ENCODE measurements at places on chromosomes 3 and 15. TPM values are rescaled to one million over a fixed set of nuclear protein-coding genes. Genes with fewer than 3 reads are reported as not detected.

DNA sequence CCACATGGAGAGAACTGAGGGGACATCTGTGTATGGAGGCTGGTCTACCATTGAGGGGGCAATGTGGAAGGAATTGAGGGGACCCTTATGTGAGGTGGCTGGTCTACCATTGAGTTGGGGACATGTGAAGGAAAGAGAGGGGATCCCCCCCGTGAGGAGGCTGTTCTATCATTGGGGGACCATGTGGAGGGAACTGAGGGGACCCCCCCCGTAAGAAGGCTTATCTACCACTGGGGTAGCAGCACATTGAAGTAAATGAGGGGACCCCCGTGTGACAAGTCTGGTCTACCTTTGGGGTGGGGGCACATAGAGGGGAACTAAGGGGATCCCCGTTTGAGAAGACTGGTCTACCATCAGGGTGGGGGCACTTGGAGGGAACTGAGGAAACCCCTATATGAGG is 158.0 kb downstream of the FBLN2 start:
- DNase-seq = no peak
- H3K4me3 ChIP-seq = no peak overlapping the region
- H3K27ac ChIP-seq = no peak overlapping the region
- H3K27me3 ChIP-seq = no peaks in the 10 kb centered on the region

- peak overlapping the region; percentile 82 for H3K27ac ChIP-seq
- peaks cover 8% of the 10 kb centered on the region for H3K4me1 ChIP-seq
- H3K27me3 ChIP-seq = no peaks in the 10 kb centered on the region
Observed at GRCh38 chr3:14216257-14217048, 37.8 kb downstream of the LSM3 start.

GRCh38 chr3:120587332-120587975 is 8.7 kb upstream of the NDUFB4 start:
- H3K27ac ChIP-seq = no peak overlapping the region
- H3K36me3 ChIP-seq = no peaks in the 10 kb centered on the region
- no peaks in the 10 kb centered on the region for H3K27me3 ChIP-seq

- no peaks in the 10 kb centered on the region for H3K27me3 ChIP-seq
- no peaks in the 10 kb centered on the region for H3K36me3 ChIP-seq
- no peak for DNase-seq
- no peak overlapping the region for H3K27ac ChIP-seq
- H3K4me1 ChIP-seq = no peaks in the 10 kb centered on the region
Observed at GRCh38 chr15:34049112-34049511, 10.1 kb upstream of the AVEN start.

GRCh38 chr3:66477856-66478255 is 23.0 kb downstream of the LRIG1 start:
- no peaks in the 10 kb centered on the region for H3K27me3 ChIP-seq
- no peak for DNase-seq

GRCh38 chr15:80691575-80691974 is 3.5 kb upstream of the ABHD17C start:
- no peak for DNase-seq
- no peak overlapping the region for H3K27ac ChIP-seq

DNA sequence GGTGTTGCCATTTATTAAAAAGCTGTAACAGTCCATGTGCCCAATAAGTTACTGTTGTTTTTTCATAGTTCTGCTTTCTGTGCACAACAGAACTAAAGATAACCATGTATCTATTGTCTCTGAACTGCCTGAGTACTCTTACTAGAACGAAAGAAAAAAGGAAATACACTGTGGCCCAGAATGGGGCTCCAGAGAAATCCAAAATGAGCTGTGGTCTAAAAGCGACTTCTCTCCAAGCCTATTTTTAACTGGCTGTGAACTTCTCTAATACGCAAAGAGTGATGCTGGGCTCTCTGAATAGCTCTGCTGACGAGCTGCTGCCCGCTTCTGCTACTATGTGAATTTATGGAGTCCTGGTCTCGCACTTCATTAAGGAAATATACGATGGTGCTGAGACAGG is 56.2 kb upstream of the LPP start:
- H3K4me1 ChIP-seq = no peaks in the 10 kb centered on the region
- no peaks in the 10 kb centered on the region for H3K27me3 ChIP-seq
- H3K27ac ChIP-seq = no peak overlapping the region

DNA sequence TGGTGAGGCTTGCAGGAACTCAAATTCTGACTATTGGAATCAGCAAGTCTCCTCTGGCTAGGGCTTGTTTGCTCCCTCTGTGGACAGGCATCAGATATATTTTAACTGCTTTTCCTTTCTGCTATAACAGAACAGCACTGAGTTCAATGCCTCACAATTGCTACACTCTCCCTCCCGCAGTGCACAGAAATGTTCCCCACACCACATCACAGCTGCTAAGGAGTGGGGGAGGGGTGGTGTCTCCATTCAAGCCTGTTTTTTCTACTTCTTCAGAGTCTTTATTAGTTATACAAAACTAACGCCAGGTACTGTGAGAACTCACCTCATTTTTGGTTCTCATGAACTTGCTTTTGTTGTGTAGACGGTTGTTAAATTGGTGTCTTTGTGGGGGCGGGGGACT is 68.5 kb downstream of the BCHE start:
- no peaks in the 10 kb centered on the region for H3K27me3 ChIP-seq
- DNase-seq = no peak

DNA sequence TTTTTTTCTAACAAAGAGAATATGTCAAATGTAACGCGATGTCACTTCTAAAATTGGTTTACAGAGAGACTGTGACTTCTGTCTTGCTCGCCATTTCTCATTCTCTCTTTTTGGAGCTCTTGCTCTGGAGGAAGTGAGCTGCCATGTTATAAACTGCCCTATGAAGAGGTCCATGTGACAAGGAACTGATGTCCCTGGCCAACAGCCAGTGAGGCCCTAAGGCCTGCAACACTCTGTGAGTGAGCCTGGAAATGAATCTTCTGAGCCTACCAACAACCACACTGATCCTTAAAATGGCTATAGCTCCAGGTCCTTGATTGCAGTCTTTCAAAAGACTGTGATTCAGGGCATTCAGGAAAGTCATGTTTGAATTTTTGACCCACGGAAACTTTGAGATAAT is 49.9 kb downstream of the NMD3 start:
- H3K27me3 ChIP-seq = no peaks in the 10 kb centered on the region
- H3K27ac ChIP-seq = no peak overlapping the region
- no peak for DNase-seq
- peaks cover 4% of the 10 kb centered on the region for H3K36me3 ChIP-seq
- H3K4me1 ChIP-seq = no peaks in the 10 kb centered on the region
- H3K4me3 ChIP-seq = no peak overlapping the region

DNA sequence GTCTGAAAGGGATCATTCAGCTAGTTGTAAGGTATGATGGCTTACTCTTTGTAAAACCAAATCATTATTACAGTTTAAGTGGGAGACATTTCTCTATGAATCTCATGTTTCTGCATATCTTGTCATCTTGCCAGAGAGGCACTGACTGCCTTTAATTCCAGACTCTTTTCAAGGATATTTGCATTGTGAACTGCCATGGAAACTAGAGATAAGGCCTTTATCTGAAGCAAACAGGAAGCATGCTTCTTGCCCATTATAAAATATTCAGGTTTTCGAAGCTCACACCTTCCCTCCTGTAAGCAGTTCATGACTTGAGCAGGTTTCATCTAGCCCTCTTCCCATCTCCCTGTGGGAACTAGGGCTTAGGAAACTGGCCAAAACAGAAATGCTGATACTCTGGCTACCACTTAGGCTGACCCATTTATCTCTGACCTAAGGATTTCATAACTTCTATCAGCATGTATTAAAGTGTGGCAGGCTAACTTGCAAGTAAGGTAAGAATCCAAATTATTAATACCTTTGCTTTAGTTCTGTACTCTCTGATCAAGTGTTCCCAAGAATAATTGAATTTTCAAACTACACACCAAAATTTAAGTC is 326.6 kb upstream of the ALCAM start:
- no peaks in the 10 kb centered on the region for H3K4me1 ChIP-seq
- H3K4me3 ChIP-seq = no peak overlapping the region
- no peak overlapping the region for H3K27ac ChIP-seq

DNA sequence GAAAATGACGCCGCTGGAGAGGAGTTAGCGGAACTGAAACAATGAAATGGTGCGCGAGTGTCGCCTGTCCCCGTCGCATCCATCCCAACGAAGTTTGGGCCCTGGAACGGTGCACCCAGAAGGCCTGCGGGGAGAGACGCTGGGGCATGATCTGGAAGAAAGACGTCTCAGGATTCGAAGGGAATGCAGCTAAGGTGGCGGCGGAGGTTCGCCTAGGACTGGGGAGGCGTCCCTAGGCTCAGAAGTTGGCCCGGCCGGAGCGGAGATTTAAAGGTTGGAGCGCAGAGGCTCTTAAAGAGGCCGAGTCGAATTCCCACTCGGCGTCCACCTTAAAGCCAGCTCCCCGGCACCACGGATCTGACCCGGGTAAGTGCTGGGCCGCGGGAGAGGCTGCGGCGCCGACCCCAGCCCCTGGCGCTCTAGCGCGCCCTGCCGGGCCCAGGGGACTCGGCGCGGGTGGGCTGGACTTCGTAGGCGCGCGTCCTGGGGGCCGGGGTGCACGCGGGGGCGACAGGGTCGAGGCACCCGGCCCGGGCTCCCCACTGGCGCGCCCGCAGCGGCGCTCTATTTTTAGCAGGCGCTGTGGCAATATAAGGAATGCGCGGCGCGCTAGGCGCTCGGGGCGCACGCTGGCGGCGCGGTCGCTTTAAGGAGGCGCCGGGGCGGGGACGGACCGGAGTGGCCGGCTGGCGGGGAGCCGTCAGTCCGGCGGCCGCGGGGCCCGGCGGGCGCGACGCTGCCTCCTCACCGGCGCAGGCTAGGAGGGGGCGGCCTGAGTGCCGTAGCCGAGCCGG is at the start of gene MRAS:
Gene MRAS (plus strand): TSS at position 620 of the 794 bp plus-strand sequence. CDS start 24,305 bp downstream, outside the sequence.
- DNase-seq = no peak
- H3K36me3 ChIP-seq = no peaks in the 10 kb centered on the region
- H3K4me3 ChIP-seq = peak within 1 kb of the TSS; percentile 80

DNA sequence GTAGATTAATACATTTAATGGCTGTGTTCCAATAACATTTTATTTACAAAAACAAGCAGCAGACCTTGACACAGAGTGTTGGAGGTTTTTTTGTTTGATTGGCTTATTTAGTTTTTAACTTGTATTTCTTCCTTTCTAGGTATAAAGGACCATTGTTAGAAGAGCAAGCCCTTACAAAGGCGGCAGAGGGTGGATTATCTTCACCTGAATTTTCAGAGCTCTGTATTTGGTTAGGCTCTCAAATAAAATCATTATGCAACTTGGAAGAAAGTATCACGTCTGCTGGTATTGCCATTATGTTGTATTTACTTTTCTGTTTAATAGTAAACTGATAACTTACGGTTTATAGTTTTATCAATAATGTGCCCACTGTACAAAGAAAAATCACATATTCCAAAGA is 10.0 kb downstream of the FAM98B start:
- H3K4me1 ChIP-seq = peaks cover 3% of the 10 kb centered on the region
- H3K27me3 ChIP-seq = no peaks in the 10 kb centered on the region

GRCh38 chr3:113277941-113278598 is 66.7 kb downstream of the BOC start:
- H3K4me3 ChIP-seq = no peak overlapping the region
- H3K36me3 ChIP-seq = peaks cover 55% of the 10 kb centered on the region
- H3K27me3 ChIP-seq = no peaks in the 10 kb centered on the region

DNA sequence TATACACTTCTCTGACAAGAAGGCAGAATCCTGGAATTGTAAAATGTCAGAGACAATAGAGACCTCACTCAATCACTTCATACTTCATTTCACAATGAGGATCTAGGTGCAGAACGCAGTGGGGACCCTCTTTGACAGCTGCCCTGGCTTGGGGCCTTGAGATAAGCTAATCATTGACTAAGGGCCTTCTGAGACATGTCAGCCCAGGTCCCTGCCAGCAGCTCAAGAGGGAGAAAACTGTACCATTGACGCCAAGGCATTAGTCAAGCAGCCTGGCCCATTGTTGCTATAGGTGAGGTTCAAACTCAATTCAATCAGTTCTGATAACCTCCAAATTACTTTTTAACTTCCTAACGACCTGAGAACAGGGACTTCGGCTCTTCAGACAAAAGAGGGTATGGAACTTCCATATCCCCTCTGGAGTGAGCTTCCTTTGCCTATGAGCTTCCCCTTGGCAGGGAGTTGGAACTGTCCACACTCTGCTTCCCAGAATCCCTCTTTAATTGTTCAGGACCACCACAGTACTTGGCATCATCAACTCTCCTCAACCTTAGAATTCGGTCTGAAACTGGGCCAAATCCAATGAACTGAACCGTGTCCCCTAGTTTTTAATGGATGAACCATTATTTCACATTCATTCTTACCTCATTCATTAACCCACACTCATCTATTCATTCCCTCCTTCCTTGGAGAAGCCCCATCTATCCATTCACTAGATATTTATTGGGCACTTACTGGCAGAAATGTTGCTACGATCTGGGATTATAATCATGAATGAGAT is 1.5 kb upstream of the CYP8B1 start:
- H3K4me1 ChIP-seq = peaks cover 20% of the 10 kb centered on the region
- no peaks in the 10 kb centered on the region for H3K27me3 ChIP-seq
- no peak overlapping the region for H3K27ac ChIP-seq
- no peak overlapping the region for H3K4me3 ChIP-seq

Gene CCRL2
- polyA plus RNA-seq = 0.93 TPM

Gene CTXN2
- polyA plus RNA-seq = 1.1 TPM

Gene PARP15
- 0.44 TPM for polyA plus RNA-seq

Gene PP2D1
- 1.1 TPM for polyA plus RNA-seq

Gene GPR149
- polyA plus RNA-seq = 1.5 TPM

Gene MED12L
- polyA plus RNA-seq = 12.7 TPM

Gene SUCNR1
- 1.3 TPM for polyA plus RNA-seq

All from spinal cord (tissue), 10 donors.